Stimulated activated CD4-positive, alpha-beta T cell treated with anti-CD3 and anti-CD28 coated beads, Interleukin-4, amount 100 ng/mL, for 24 hours (primary cell): ENCODE measurements at places on chromosomes 2 and 18.

GRCh38 chr2:121489284-121489683 is 41.4 kb upstream of the RNU4ATAC start:
- no peak for DNase-seq

GRCh38 chr2:28487258-28487657 is 8.6 kb upstream of the PLB1 start:
- DNase-seq, result no peak

GRCh38 chr2:5898667-5899066 is 206.5 kb downstream of the SOX11 start:
- DNase-seq, result no peak

DNA sequence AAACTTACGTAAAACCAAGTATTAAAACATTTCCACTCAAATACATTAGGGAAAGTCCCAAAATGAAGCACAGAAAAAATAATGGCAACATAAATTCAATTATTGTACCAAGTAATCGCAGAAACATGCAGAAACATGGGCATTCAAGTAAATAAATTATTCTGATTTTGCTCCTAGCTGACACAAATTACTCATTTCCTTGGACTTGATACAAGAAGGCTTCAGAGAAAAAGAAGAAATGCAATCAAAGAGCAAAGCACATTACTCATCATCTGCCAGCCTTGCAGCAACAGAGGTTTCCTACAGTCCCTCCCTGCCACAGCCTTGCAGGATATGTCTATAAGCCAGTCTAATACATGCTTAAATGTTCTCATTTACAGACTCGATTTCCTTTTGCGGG is 439.8 kb upstream of the LYPD1 start:
- no peak for DNase-seq

DNA sequence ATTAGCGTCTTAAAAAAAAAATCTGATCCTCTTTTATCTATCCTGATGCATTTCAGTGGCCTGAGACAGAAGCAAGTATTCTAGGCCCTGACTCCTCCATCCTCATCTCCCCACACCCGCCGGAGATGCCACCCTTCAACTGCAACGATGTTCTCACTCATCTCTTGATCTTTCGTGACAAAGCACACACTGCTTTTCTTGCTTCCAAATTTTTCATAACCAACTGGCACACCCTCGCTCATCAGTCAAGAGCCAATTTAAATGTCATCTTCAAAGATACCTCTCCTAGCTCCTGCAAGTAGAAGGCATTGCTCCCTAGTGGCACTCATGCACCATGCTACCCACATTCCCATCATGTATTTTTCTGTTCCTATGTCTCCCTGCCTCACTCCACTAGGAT is 115.0 kb downstream of the STK39 start:
- DNase-seq, result no peak

DNA sequence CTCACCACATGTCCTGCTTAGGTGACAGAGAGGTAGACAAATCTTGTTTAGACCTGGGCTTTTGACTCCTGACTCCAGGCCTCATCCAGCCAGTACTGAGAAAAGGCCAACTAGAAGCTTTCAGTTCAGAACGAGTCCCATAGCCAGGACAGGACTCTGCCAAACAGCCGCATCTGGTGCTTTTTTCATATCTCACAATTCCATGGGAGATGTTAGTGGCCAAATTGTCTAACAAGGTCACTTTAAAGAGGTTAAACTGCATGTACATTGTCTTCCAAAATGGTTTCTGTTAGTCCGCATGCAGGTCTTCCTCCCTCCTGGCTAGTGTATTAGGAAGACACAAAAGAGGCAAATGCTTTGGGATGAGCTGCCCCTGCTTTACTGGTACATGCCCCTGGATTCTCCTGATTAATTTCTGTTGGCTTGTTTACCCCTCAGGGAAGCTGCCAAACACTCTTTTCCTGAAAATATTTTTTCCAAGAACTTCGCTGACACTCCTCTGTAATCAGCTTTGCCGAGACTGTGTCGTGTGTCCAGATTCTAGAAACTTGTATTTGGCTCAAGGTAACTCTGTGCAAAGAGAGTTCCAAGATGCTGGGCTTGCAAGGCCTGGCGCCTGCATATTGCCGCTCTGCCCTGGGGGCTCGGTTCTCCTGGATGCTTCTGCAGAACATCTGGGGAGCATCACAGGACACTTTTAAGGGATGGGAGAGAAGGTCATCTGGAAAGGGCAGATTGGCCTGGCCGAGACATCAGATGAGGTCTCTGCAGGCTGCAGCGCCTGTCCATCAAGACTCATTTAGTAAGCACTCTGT is 209.2 kb upstream of the APCDD1 start:
- DNase-seq, result no peak

GRCh38 chr2:196441527-196441926 is 198.0 kb upstream of the CCDC150 start:
- no peak for DNase-seq

GRCh38 chr18:51879329-51879728 is 460.7 kb upstream of the DCC start:
- no peak for DNase-seq

DNA sequence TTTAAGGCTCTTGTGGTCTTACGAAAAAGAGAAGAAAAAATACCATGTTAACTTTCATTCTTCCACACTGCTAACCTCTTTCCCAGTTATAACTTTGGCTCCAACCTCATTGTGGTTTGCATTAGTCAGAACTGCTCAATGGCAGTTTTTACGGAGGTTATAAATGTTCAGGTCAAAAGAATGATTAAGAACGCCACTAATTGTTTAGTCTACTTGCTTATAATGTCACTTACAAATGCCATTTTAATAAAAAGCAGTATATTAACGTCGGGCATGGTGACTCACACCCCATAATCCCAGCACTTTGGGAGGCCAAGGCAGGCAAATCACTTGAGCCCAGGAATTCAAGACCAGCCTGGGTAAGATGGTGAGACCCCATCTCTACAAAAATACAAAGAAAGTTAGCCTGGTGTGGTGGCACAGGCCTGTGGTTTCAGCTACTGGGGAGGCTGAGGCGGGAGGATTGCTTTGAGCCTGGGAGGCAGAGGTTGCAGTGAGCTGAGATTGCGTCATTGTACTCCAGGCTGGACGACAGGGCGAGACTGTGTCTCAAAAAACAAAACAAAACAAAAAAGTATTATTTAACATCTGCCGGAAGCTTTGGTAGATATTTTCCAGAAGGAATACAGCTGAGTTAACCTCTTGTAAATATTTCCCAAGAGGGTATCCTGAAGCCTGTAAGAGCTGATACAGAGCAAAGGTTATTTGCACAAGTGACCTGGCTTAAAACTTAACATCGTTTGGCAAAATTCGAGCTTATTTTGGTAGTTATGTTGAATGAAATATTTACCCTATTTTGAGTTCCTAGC is 5.1 kb downstream of the AGPS start:
- DNase-seq, result no peak

- peak; percentile 57 for DNase-seq
Observed at GRCh38 chr18:36284671-36285295, 12.7 kb upstream of the FHOD3 start.

DNA sequence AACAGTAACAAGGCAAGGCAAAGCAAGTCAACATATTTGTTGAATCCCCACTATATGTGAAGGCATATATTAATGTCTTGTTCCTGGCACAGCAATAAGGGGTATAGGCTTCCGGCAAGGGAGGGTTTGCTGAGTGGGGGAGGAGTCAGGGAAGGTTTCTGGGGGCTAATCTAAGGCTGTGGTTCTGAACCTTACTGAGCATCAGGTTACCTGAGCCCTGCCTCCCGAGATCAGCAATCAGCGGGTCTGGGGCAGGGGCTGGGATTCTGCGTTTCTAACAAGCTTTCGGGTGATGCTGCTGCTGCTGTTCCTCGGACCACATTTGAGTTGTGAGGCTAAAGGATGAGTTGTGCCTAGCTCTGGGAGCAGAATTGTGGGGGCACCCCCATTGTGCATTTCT is 401.7 kb upstream of the SPRED2 start:
- DNase-seq, result no peak

GRCh38 chr2:10573709-10574108 is 116.1 kb downstream of the NOL10 start:
- no peak for DNase-seq

- DNase-seq, result no peak
Observed at GRCh38 chr2:54420524-54421172, 35.5 kb upstream of the SPTBN1 start.

GRCh38 chr2:38665854-38666555 is at the start of gene GALM:
TSS of gene GALM (plus strand) at chr2:38666114. CDS start at chr2:38666162, 48 bp downstream.
- peak; percentile 69 for DNase-seq

DNA sequence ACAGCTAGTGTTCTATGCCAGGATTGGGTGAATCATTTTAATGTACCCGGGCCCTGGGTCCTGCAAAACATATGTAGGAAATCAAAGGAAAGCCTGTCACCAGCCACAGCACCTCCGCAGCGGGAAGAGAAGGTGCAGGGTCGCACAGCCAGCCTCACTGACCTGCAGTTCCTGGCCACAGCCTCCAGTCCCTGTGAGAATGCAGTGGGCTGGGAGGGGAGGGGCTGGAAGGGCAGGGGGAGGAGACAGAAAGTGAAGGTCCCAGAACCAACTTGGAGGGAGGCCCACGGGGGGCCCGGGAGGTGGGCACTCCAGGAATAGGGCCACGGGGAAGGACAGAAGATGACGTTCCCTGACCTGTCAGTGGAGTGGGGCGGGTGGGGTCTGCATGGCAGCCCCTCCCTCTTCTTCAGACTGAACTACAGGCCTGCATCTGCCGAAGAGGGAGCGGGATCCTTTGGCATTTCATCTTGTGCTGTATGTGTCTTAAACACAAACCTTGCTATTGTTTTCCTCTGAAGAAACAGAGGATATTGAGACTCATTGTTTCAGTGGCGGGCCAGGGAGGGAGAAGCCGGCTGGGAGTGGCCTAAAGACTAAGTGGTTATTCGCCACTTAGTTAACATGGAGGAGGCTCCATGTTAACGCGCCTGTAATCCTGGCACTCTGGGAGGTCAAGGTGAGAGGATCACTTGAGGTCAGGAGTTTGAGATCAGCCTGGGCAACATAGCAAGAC is 7.5 kb downstream of the MAL start:
- no peak for DNase-seq

DNA sequence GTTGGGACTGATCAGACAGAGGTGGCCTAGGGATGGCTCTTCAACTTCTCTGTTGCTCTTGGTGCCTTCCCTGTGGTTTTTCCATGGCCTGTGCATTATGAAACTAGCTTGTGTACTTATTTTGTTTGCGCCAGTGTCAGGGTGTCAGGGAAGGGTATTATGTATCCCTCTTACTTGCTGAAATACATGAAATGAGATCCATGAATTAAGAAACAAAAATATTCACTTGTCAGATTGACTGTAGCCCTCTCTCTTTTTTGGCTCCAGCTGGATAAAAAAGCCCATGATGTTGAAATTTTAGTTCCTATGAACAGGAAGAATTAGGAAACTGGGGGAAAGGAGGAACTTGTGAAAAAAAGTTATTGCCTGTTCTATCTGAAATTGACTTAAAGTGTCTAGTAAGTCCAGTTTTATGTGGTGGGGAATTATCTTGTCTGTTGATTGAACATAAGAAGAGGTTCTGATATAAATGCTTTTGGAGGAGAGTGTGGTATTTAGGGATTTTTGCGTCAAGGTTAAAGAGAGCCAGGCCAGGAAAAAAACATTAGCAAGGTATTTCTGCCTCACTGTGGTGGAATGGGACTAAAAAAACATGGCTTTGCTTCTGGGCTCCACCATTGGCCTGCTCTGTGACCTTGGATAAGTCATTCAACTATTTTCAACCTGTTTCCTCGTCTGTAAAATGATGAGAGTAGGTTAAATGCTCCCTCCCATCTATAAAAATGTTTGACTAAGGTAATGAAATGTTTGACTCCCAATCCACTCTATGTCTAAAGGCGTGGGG is 12.0 kb downstream of the UGP2 start:
- DNase-seq, result no peak

GRCh38 chr2:239919774-239920692 is 105.1 kb downstream of the NDUFA10 start:
- no peak for DNase-seq

DNA sequence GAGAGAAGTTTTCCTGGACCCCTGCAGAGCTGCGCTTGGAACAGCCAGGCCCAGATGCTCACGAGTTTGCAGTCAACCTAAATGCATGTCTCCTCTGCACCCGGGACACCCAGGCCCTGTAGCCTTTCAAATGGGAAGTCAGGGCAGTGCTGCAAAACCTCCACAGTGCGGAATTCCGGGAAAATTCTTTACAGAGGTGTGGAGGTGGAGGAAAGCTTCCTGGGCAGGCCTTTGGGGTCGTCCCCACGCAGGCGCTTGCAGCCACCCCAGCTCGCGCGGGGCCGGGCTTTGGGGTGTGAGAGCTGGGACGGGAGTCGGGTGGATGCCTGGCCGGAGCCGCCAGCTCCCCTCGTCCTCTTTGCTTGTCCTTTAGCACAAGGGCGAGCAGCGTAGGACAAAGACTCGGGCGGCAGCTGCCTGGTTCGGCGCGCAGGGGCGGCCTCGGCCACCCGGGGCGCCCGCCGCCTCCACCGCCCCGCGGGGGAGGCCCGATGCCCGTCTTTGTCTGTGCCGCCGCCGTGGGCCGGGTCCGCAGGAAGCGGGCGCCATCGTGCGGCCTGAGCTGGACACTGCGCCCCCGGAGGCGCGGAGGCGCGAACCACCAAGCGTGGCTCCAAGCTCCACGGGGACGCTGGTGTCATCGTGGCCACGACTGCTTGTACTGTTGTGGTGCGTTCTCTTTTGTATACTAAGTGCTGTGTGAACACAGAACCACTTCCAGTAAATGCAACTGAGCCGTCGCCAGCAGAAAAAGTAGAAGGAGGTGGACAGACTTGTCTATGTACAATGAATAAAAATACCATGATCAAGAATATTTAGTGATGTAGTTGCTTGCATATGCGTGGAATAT is 28.2 kb upstream of the BCL11A start:
- DNase-seq, result peak; percentile 59

GRCh38 chr2:30315391-30316063 is 84.2 kb downstream of the LBH start:
- no peak for DNase-seq

- DNase-seq, result no peak
Observed at GRCh38 chr2:220163486-220163885, 536.1 kb downstream of the SLC4A3 start.

GRCh38 chr2:8312861-8313830 is 368.7 kb upstream of the ID2 start:
- DNase-seq, result no peak

DNA sequence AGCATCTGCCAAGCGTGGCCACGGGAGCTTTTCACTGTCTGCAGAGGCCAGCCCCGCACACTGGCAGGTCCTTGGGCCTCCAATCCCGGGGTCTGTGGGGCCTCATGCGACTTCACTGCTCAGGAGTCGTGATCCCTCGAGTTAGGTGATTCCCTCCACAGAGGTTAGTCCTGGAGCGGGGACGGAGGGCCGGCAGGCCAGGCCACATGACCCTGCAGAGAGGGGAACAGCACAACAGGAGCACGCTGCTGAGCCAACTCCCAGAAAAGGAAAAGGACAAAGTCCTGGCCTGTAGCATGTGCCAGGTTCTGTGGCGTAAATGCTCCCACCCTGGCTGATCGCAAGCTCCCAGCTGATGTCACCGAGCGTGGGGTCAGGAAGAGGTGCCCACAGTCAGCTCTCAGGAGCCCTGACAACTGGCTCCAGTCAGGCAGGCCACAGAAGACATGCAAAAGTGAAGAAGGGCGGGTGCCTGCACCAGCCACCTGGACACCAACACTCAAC is 15.3 kb upstream of the PRLH start:
- no peak for DNase-seq
